ENCODE measurements at places on chromosomes 12 and 14.

DNA sequence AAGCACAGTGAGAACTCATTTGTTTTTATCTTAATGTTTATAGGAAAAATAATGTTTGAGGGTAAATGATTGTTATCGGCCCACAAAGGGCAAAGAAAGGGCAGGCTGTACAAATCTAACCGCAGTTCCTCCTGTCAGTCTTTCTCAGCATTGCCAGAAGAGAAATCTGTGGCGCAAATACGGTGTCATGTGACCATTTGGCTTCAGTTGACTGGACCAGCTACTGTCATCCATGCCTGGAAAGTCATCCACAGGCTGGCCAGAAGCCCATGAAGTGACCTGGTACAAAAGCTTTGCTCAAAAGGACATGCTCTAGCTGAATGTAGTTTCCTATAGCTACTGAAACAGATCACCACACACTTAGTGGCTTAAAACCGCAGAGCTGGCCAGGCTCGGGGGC lies 43.6 kb downstream of the HCAR2 start:
- no peak for DNase-seq

DNA sequence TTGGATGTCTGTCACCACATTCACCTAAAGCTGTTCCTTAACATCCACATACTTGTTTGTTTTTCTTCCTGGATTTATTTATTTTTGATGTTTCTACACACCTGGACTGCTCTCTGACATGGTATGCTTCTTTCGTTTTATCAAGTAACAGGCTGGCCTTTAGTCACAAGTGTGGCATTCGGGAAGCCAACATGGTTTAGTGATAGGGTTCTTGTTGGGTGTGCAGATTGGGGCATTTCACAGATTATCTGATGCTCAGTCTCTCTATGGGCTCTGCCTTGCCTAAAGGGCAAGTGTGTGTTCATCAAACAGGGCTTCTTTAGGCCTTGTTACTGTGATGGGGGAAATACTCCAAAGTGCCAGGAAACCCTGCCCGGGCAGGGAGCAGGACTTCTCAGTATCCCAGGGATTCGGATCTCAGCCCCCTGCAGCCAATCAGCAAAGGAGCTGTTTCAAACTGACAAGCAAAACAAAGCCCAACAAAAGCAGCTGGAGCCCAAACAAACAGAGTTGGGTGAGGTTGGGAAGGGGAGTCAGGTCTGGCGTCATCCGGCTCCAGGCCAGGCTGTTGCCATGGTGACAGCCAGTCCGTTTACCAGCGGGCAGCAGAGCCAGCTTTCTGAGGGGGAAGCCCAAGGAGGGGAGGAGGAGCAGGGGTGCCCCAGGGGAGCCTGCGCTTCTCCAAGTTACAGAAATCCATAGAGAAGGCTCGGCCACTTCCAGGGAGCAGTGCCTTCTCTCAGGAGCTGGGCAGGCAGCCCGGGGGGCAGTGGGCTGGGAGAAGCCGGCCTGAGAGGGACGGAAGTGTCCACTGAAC lies 31.9 kb downstream of the FOS start:
- DNase-seq: no peak

GRCh38 chr12:24679126-24679525 lies 269.8 kb downstream of the BCAT1 start:
- DNase-seq: no peak

DNA sequence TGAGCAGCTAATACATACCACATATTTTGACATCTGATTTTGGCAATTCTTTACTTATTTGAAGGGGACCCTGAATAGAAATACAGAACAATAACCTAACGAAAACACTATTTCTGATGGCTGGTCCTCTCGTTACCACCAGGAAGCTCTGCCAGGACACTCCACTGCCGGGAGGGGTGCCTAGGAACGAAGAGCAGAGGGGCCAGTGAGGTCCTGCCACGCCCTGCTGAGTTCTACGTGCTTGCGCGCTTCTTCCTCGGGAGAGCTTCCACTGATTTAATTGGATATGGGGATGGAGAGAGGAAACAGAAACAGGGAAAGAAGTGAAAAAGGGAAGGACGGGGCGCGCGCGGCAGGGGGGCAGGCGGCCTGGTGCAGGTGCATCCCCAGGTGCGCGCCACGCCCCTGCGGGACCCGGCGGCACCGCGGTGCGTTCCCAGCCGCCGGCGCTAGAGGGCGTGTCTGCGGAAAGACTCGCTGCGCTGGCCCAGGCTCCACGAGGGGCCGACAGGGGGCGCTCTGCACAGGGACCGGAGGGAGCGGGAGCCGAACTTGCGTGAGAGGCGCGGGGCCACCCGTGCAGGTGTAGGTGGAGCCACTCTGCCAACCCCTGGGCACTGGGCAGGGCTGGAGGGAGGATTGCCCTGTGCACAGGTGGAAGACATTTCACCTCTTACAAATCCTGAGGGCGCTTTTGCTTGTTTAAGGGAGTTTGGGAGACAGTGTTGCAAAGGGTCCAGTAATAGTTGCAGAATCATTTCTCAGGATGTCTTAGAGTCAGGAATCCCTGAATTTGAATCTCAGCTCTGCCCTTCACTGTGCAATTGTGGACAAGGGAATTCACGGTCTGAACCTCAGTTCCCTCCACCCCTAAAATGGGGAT lies 986.3 kb upstream of the TMEM132C start:
- DNase-seq: peak; percentile 8

- no peak for DNase-seq
Observed at GRCh38 chr12:17928708-17929366, 161.2 kb downstream of the RERGL start.

- DNase-seq: no peak
Observed at GRCh38 chr12:74393272-74393671, 144.4 kb upstream of the ATXN7L3B start.

All from bone marrow (tissue), 2 donors.